CD4-positive, alpha-beta T cell treated with Interleukin-10 for 1 hour (primary cell): ENCODE measurements at places on chromosomes 4 and X.

DNA sequence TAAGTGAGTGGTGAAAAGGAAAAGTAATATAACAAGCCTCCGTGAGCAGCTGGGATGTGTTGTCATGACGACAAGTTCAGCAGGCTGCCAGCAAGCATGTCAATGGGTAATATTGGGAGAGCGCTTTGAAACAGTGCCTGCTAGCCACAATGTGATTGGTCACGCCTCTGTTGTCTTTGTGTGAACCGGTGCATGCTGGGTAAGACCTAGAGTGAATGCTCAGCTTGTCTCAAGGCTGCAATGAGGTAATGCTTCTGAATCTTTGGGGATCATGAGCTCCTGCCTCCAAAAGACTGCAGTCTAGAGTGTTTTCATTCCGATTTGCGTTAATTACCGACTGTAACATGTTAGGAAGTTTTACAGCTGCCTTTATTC lies 54.9 kb downstream of the STOX2 start:
- DNase-seq = no peak

GRCh38 chr4:26021417-26022345 lies 107.7 kb downstream of the SMIM20 start:
- DNase-seq = no peak

- DNase-seq = no peak
These were observed 169.4 kb upstream of the BANK1 start for GRCh38 chr4:101621120-101621519.

DNA sequence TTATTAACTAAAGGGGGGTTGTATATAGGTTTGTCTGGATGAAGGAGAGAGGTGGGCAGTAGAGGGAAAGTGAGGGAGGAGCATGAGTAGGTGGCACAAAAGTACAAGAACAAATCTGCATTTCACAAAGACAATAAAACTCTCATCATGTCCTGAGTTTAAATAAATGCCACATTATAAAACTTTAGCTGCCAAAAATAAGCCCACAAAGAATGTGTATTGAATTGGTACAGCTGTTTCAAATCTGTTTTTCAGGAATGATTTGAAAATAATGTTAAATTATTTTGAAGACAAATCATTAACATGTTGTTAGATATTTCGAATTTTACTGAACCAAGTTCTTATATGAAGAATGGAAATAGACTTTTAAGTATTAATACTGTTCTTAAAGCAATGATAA lies 5.8 kb downstream of the CNKSR2 start:
- no peak for DNase-seq

GRCh38 chrX:139508099-139508498 lies 22.4 kb upstream of the F9 start:
- DNase-seq = no peak

GRCh38 chrX:130025256-130025655 lies 42.8 kb downstream of the BCORL1 start:
- no peak for DNase-seq

GRCh38 chr4:127783026-127783769 lies 1.1 kb downstream of the HSPA4L start:
- DNase-seq = no peak

DNA sequence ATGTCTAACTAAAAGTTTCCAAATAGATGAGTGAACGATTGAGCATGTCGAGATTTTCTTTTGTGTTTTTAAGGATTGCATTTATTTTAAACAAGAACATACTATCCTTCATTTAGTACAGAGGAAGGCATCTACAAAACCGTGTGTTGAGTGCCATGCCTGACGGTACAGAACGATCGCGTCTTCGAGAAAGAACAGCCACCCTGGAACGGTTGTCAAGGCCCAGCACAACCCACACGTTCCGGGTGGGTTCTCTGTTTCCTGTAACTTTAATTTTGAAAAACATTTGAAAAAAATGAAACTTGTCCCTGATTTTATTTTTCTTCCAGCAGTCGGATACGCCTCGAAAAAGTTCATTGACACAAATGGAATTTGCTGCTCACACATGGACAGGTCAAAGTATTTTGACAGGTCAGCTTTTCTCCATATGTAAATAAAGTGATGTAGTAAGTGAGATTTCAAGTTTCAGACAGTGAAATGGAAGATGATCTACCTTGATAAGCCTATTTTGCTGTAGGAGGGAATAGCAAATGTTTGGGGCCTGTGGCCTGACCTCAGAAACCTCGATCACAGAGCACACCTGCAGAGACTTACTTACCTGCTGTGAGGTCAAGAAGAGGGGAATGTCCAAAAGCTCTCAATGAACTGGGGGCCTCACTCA lies 24.4 kb upstream of the CYP4V2 start:
- no peak for DNase-seq

- no peak for DNase-seq
These were observed 197.2 kb downstream of the BANK1 start for GRCh38 chr4:101987623-101988243.

DNA sequence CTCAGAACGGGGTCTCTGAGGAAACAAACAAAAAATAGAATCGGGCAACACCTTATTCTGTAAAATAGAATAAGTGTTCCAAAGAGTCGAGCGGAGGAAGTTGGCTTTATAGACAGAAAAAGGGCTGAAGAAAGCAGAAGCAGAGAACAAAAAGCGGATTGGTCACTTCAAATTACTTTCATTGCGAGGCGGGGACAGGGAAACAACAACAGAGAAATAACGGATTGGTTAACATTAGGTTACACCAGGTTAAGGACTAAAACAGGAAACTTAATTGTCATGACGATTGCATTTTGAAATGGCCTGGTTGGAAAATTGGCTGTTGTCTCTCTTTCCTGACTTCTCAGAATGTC lies 433 bp upstream of the COQ2 start:
- peak; percentile 64 for DNase-seq

- DNase-seq = no peak
These were observed 43.6 kb downstream of the ZNF827 start for GRCh38 chr4:145895056-145895455.

DNA sequence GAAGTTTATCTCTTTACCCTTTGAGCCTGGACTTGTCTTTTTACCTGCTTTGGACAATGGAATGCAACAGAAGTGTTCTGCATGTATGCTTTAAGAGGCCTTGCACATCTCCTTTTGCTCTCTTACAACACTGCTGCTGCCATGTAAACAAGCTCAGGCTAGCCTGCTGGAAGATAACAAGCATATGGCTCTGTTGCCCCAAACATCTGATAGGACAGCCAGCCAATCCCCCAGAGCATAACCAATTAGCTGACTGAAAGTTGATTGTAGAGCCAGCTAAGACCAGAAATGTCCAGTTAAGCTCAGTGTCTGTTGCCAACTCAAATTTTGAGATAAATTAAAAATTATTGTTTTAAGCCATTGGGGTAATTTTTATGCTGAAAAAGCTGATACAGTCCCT lies 510.6 kb upstream of the CNKSR2 start:
- no peak for DNase-seq

GRCh38 chrX:71990518-71990917 lies 79.9 kb downstream of the NHSL2 start:
- DNase-seq = no peak

- DNase-seq = no peak
These were observed 1.7 kb downstream of the INTS6L start for GRCh38 chrX:135522132-135522530.

DNA sequence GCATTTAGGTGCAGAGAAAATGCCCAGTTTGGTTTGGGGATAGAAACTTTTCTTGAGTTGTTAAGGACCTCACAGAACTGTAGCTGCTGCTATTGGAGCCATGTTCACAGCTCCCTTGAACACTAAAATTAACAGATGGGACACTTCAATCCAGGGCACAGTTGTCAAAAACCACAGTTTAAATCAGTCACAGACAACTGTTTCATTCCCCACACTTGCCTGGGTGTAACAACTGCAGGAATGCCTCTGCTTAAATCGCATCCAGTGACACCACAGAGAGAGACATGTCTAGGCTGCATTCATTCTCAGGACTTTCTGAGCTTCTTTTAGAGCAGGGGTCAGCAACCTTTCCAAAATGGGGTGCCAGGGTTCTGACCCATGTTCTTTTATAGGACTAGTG lies 12.7 kb upstream of the CAPN6 start:
- no peak for DNase-seq

- no peak for DNase-seq
These were observed 34.8 kb upstream of the MUC7 start for GRCh38 chr4:70437197-70437596.

- DNase-seq = no peak
These were observed 25.3 kb downstream of the SULT1B1 start for GRCh38 chr4:69735119-69735518.

DNA sequence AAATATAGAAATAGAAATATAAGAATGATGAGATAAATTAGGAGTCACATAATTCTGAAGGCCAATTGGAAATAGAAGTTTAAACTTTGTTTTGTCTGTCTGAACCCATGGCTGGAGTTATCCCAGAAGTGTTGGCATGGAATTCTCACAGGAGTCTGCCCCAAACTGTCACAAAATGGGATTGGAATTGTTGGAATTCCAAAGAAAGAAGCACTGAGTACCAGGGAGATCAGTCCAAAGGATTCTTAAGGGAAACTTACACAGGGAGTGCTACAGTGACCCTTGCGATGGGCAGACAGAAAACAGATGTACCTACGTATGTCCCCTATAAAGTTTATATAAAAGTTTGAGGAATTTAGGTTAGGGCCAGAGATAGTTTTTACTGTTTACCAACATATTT lies 1607.7 kb downstream of the ARAP2 start:
- no peak for DNase-seq

- no peak for DNase-seq
These were observed 603.2 kb downstream of the STIM2 start for GRCh38 chr4:27463816-27464215.

DNA sequence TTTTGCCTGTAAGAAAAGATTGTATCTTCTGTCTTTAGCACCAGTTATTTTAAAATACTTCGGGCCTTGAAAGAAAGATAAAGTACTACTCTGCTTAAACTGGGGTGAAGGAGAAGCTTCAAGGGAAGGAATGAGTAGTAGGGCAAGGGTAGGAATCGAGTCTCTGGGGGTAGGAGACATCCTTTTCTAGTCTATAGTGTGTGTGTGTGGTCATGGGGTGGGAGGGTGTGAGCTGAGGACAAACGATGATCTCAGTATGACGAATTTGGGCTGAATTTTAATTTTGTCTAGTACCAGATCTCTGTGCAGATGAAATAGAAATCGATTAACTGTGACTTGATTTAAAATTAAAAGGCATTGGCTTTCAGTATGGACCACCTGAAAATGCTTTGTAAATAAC lies 3.3 kb upstream of the MYOZ2 start:
- DNase-seq = no peak

- DNase-seq = peak; percentile 22
These were observed 34.5 kb upstream of the RAB33B start for GRCh38 chr4:139419388-139419914.

GRCh38 chr4:113383111-113383785 lies 333.8 kb downstream of the ANK2 start:
- DNase-seq = no peak

DNA sequence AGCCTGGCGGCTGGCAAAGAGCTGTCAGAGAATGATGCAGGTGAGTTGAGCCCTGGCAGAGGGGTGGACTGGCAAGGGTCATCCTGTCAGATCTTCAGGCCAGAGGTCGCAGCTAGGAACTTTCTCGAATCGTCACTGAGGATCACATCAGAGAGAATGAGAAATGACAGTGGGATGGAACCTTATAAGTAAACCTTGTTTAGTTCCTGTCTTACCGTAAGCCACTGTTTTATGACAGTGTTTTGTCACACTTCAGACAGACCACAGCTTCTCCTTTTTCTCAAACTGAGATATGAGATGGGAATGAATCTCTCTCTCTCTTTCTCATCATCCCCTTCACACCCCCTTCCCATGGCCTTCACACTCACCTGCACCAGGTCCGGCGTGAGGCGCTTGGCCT lies 9.3 kb downstream of the DIPK2B start:
- no peak for DNase-seq

DNA sequence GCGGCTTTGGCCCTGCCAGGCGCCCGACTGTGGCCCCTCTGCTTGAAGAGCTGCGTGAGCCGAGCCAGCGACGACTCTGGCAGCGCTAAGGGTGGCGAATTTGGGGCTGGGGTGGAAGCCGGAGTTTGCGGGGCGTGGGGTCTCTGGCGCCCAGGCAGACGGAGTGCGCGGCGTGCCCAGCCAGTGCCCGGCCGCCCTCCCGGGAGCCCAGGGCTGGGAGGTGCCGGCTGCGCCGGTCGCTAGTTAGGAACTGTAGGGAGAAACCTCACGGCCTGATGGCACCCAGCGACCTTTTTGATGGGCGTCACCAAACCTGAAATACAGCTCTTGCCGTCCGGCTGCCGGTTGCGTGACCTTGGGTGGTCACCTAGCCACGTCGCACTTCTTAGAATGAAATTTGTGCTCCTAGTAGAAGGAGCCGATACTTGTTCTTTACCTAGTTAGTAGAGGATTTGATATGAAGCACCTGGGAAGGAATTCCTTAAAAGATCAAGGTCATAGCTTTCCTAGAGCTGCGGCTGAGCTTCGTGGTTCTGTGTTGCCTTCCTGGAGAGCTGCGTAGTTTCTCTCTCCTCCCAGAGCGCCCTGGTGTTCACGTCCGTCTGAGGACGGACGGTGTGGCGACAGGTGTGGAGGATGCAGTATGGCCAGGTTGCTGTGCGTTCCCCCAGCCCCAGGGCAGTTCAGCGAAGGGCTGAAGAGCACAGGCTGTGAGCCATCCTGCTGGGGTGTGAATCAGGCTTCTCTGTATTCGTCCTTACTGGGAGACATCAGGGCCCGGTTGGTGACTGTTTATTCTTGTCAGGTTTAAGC lies 680 bp downstream of the MAEA start:
- peak; percentile 16 for DNase-seq

DNA sequence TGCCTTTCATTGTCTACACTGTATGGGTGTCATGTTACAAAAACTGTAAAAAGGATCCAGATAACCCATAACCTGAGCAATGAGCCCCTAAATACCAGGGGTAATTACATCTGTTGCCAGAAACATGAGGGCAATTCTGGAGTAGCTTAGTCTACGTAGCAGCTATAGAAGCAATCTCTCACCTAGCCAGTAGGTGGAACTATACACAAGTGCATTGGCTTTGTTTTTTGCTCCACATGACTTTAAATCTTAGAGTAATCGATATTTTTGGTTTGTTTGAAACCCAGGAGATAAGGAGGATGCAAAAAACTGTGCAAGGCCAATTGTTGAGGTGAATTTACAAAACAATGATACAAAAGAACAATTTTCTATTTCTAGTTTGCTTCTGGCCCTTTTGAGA lies 57.5 kb downstream of the GPR82 start:
- peak; percentile 54 for DNase-seq

GRCh38 chr4:6688879-6689505 lies 4.7 kb upstream of the S100P start:
- DNase-seq = peak; percentile 70

DNA sequence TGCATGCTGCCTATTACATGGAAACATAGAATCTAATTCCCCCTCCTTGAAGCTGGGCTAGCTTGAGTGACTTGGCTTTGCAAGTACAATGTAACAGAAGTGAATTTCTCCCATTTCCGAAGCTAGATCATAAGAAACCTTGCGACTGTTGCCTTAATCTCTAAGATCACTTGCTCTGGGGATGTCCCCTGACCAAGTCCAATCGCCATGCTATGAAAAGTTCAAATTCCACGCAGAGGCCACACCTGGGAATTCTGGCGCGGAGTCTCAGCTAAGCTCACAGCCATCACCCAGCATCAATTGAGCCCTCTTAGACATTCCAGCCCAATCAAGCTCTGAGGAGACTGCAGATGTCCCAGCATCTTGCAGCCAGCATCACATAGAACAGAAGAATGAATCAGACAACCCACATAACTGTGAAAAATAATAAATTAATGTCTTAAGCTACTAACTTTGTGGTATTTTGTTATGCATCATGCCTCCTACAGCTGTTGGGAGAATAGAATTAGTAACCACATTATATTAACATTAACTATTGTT lies 27.0 kb downstream of the GPM6A start:
- DNase-seq = no peak

GRCh38 chr4:54101190-54102041 lies 1.5 kb downstream of the GSX2 start:
- no peak for DNase-seq
